ENCODE measurements at places on chromosomes 2 and 18.

DNA sequence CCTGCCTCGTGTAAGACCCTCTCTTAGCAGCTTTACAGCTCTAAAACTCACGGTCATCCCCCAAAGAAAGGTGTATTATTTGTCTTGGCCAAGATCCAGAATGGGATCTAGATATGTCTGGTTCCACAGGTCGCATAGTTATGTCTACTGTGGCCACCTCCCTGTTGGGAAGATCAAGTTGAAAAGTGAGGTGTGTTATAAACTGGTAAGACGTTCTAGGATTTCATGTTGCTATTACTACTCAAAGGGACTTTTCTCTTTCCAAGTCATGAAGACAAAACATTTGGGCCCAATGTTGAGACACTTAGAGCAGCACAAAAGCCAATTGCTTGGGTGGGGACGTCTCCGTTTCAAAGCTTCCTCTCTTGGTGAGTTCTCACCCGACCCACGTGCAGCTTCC is 766.0 kb downstream of the RNF144A start:
- no peak for DNase-seq

GRCh38 chr2:121635371-121635770 is 13.9 kb downstream of the CLASP1 start:
- DNase-seq: no peak

- no peak for DNase-seq
Observed at GRCh38 chr18:69569133-69569532, 168.4 kb downstream of the DOK6 start.

DNA sequence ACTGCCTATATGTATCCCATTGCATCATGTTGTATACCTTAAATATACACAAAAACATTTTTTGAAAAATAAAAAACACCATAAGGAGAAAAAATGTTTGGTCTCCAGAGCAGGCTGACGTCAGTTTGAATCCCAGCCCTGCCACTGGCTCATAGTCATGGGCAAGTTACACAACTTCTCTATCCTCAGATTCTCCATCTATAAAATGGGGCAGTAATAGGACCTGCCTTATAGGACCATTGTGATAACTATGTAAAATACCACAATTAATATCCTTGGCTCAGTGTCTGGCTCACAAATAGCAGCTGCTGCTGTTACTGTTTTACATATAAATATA is 135.6 kb downstream of the SMAD7 start:
- DNase-seq: no peak

DNA sequence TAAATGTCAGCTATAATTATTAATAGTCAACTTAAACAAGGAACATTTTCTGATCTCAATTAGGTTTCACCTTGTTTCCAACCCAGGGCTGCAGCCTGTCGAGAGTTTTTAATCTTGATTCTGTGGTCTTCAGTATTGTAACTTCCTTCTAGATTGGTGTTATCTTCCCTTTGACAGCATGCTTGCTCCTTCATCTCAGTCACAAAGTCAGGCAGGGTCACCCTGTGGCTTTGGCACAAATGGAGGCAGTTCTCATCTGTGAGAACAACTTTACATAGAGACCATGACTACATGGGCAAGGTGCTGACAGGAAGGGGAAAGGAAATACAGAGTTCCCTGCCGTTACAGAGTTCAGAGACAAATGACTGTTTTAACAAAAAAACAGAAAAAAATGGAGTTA is 50.5 kb downstream of the HNRNPLL start:
- DNase-seq: no peak

- no peak for DNase-seq
Observed at GRCh38 chr2:189131991-189132390, 47.6 kb downstream of the COL5A2 start.

GRCh38 chr2:143949121-143949848 is 570.6 kb downstream of the ZEB2 start:
- DNase-seq: no peak

GRCh38 chr2:135130751-135131150 is 78.7 kb downstream of the RAB3GAP1 start:
- no peak for DNase-seq

DNA sequence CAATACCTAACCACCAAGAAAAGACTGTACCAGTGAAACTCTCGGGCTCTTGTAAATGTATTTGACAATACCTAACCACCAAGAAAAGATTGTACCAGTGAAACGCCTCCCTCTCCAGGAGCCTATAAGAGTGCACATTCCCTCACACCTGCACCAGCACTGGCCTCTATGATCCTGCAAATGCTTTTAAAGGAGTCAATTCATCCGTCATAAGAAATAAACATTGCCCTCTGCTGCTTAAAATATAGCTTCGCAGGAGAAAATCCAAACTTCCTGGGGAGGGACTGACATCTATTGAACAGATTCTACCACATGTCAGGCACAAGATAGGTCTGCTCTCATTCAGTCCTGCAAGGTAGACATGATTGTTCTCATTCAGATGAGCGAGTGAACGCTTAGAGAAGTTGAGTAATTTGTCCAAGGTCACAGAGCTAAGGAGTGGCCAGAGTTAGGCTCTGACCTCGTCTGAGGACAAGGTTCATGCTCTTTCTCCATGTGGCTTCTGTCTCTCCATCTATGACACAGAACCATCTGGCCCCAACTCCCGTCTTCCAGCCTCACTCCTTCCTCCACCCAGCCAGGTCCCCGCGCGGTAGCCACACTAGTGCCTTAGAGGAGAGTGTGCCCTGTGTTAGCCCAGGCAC is 38.7 kb downstream of the MCFD2 start:
- DNase-seq: no peak

GRCh38 chr2:10136101-10136934 is 13.8 kb downstream of the RRM2 start:
- no peak for DNase-seq

GRCh38 chr2:113203217-113203530 is 29.4 kb downstream of the PSD4 start:
- no peak for DNase-seq

- no peak for DNase-seq
Observed at GRCh38 chr18:50662177-50662576, 102.3 kb downstream of the MAPK4 start.

DNA sequence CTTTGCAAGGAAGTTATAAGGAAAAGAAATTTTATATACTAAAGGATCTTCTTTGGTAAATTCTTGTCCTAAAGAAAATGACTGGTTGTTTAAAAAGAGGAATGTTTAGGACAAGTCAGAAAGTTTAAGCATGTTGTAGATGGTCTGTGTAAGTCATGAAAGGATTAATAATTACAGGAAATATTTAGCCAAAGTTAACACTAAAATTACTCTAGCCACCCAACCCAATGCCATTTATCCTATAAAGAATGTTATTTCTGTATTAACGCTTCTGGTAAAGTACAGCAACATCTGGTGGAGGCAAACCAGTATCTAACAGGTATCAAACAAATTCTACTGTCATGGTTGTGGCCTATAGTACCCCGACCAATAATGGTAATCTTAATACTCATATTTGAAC is 546.9 kb upstream of the PKDCC start:
- DNase-seq: no peak

- no peak for DNase-seq
Observed at GRCh38 chr18:22767653-22768052, 165.5 kb upstream of the RBBP8 start.

- no peak for DNase-seq
Observed at GRCh38 chr2:130806370-130806769, 30.3 kb upstream of the ARHGEF4 start.

DNA sequence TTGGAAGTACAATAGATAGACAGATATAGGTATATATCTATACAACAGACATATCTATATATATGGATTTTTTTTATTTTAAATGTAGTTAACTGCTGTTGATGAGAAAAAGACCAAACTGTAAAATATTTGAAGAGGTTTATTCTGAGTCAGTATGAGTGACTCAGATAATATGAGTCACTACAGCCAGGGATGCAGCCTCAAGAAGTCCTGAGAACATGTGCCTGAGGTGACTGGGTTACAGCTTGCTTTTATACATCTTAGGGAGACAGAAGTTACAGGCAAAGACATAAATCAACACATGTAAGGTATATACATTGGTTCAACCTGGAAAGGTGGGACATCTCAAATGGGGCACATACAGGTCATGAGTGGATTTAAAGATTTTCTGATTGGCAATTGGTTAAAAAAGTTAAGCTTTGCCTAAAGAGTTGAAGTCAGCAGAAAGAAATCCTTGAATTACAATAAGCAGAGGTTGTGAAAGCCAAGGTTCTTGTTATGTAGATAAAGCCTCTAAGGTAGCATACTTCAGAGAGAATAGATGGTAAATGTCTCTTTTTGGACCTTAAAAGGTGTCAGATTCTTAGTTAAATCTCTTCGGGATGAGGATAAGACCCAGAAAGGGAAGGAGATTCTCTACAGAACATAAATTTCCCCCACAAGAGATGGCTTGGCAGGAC is 149.9 kb downstream of the RBM43 start:
- no peak for DNase-seq

DNA sequence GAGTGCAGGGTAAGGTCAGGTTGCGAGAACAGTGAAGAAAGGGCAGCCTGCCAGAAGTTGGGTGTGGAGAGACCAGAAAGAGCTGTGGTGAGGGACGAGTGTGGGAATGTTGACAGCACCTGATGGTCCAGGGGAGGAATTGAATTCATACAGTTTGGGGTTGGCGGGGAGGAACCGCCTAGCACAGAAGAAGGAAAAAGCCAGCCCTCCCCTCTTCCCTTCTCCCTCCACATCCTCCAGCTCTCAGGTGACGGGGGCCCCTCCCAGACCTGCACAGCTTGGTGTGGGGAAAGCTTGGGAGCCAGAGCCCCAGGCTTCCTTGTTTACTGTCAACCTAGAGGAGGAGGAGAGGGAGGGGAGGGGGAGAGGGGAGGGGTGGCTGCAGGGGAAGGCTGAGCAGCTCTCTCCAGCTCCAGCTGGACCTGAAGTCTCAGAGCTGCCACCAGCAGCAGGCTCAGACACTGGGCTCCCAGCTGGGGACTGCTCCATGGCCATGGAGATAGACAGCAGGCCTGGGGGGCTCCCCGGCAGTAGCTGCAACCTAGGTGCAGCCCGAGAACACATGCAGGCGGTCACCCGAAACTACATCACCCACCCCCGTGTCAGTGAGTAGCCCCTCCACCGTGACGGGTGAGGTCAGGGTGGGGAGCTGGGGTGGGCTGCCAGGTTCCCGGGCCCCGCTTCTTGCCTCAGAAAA is at the start of gene ATP6V1B1:
Gene ATP6V1B1, plus strand, starts transcription at position 433 of the 697 bp plus-strand sequence. Its CDS starts 55 bp downstream, at position 488.
- DNase-seq: no peak
